HFFc6 (cell line): ENCODE measurements at places on chromosomes 6 and 20. TPM values are rescaled to one million over a fixed set of nuclear protein-coding genes. Genes with fewer than 3 reads are reported as not detected.

Gene SLC35F1
- total RNA-seq: not detected in 3 replicates

Gene TRIM10
- total RNA-seq: not detected in 3 replicates

Gene VPS16
- 29.0 to 35.9 TPM (median 33.4 TPM) in 3 replicates for total RNA-seq

Gene GRM1
- total RNA-seq: not detected in 3 replicates

Gene DLK2
- 1.6 to 2.9 TPM (median 1.7 TPM) in 3 replicates for total RNA-seq

Gene CST5
- total RNA-seq: not detected in 3 replicates

Gene OSTM1
- total RNA-seq: 50.0 to 53.8 TPM (median 52.6 TPM) in 3 replicates

Gene PCMTD2
- 16.2 to 23.1 TPM (median 19.7 TPM) in 3 replicates for total RNA-seq

Gene SYNE1
- 64.5 to 67.3 TPM (median 65.6 TPM) in 3 replicates for total RNA-seq

Gene ZNF512B
- 22.2 to 26.4 TPM (median 26.1 TPM) in 3 replicates for total RNA-seq

Gene TFAP2A
- 65.2 to 82.2 TPM (median 78.1 TPM) in 3 replicates for total RNA-seq

Gene AIF1
- not detected in 3 replicates for total RNA-seq

Gene CD24
- total RNA-seq: 0.34 TPM in 1 of 3 replicates, not detected in the others

Gene TAGAP
- total RNA-seq: not detected in 3 replicates

Gene RNF217
- total RNA-seq: 11.0 to 19.9 TPM (median 14.8 TPM) in 3 replicates

Gene SOBP
- total RNA-seq: 0.16 and 0.17 TPM in 2 replicates

Gene CLIC5
- total RNA-seq: not detected in 2 replicates

Gene ARMC2
- 1.7 to 2.3 TPM (median 2.2 TPM) in 3 replicates for total RNA-seq

Gene GPR31
- not detected in 3 replicates for total RNA-seq

Gene RPP40
- 15.0 to 18.2 TPM (median 16.6 TPM) in 3 replicates for total RNA-seq

Gene LGSN
- not detected in 3 replicates for total RNA-seq

Gene MRPS18A
- total RNA-seq: 34.9 to 40.7 TPM (median 36.0 TPM) in 3 replicates

Gene IL17F
- not detected in 3 replicates for total RNA-seq

Gene RAMACL
- 1.8 and 3.6 TPM in 2 replicates for total RNA-seq

Gene TREML2
- not detected in 3 replicates for total RNA-seq

Gene SEMG1
- total RNA-seq: not detected in 3 replicates

Gene CHD6
- total RNA-seq: 25.5 to 30.4 TPM (median 28.9 TPM) in 3 replicates

Gene OPRM1
- total RNA-seq: not detected in 3 replicates

Gene PHACTR3
- total RNA-seq: not detected in 3 replicates

Gene DNMT3B
- total RNA-seq: 0.74 to 1.4 TPM (median 1.4 TPM) in 3 replicates

Gene OR2B6
- not detected in 2 replicates for total RNA-seq

Gene SLC17A1
- total RNA-seq: not detected in 3 replicates

Gene CD2AP
- 17.4 to 21.2 TPM (median 19.5 TPM) in 3 replicates for total RNA-seq

Gene DACT2
- not detected in 3 replicates for total RNA-seq
